ENCODE measurements at places on chromosomes 1 and 21. TPM values are rescaled to one million over a fixed set of nuclear protein-coding genes. Genes with fewer than 3 reads are reported as not detected.

DNA sequence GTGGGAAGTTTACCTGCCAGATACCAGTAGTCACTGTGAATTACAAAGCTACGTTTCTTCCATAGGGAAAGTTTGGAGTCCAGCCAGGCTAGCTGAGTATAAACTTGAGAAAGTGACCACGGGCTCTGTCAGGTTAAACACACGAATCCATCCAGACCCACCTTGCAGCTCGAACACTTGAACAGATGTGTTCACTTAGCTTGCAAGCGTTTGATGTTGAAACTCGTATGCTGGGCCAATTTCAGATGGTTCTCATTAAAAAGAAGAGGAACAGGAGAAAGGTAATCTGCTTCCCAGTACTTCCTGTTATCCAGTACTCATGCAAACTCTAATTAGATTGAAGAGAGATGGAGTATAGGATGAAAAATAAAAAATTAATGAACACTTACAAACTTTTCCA, 636.4 kb downstream of the SMYD3 start:
- no peak for DNase-seq

GRCh38 chr1:240169188-240169587, 77.5 kb downstream of the FMN2 start:
- no peak for DNase-seq

F3 gene
- total RNA-seq: 126 TPM

GRCh38 chr21:28235169-28235895, 757.3 kb downstream of the LTN1 start:
- DNase-seq: no peak

WNT3A gene
- total RNA-seq: not detected

- DNase-seq: no peak
These were observed 6.9 kb upstream of the CAMSAP2 start for GRCh38 chr1:200731654-200732332.

CD101 gene
- total RNA-seq: under 0.01 TPM

CD48 gene
- total RNA-seq: 2.4 TPM

MFSD2A gene
- total RNA-seq: 6.0 TPM

- peak; percentile 18 for DNase-seq
These were observed 190.9 kb upstream of the ADGRL4 start for GRCh38 chr1:79197421-79197820.

ATP6V1G3 gene
- not detected for total RNA-seq

RNF223 gene
- total RNA-seq: not detected

LCE2A gene
- not detected for total RNA-seq

TBX19 gene
- total RNA-seq: 4.5 TPM

IL20 gene
- not detected for total RNA-seq

KRTAP21-3 gene
- not detected for total RNA-seq

DNA sequence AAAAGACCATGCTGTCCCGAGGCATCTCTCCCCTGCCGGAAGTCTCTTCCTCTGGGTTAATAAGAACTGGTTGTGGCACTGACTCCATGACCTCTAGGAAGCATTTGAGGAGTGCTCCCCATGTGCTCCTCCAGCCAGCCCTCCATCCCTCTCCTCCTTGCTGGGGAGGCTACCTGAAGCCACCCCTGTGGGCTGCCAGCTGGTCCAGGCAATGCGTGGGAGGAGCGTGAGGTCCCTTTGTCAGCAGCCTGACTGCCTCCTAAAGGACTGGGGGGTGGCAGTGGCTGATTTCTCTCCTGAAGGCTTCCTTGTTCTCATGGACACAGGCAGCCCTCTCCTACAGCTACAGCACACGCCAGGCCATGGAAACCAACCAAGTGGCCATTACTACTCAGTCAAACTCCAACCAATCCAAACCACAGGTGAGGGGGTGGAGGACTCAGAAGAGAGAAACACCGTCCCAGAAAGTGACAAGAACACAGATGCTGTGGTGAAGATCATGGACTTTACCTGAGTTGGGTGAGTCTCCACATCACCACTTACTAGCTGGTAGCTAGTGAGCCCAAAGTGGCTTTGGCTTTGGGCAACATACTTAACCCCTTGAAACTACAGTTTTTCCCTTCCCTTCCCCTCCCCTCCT, 35.2 kb downstream of the NENF start:
- no peak for DNase-seq

- DNase-seq: no peak
These were observed 28.1 kb downstream of the SMAP2 start for GRCh38 chr1:40401473-40402201.

DHX9 gene
- 148 TPM for total RNA-seq

DNA sequence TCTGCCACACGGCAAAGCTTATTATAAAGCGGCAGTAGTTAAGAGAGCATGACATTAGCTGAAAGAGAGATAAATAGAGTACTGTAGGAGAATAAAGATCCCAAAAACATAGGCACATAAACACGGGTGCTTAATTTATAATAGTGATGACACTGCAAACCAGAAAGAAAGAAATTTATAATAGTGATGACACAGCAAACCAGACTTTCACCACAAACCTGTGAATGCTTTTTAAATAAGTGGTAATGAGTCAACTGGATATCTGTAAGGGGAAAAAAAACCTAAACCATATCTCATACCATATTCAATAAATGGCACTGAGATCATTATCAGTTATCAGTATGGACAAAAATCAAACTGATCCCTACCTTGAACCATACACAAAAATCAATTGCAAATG, 25.5 kb downstream of the USP1 start:
- DNase-seq: no peak

LRP8 gene
- 15.0 TPM for total RNA-seq

- DNase-seq: no peak
These were observed 204.7 kb upstream of the RGS18 start for GRCh38 chr1:191953526-191953925.

MATN1 gene
- not detected for total RNA-seq

Data from tibial nerve (tissue), 4 donors.